HuH-7 (cell line): ENCODE measurements at places on chromosomes 4 and X.

DNA sequence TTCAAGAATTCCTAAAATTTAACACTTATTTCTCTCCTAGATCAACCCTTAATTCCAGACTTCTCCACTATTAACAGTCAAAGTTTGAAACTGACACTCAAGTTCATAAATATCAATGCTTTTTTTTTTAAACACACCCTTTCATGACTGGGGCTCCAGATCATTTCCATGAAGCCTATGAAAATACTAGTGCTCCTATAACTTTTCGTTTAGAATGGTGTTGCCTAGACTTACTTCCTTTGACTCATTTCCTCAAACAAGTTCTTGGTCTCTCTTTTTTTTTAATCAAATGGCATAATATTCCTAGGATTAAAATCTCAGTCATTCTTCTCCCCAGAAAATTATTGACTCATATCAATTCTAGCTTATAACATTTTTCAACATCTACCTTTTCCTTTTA, 13.1 kb downstream of the ZMAT1 start:
- DNase-seq, result no peak

DNA sequence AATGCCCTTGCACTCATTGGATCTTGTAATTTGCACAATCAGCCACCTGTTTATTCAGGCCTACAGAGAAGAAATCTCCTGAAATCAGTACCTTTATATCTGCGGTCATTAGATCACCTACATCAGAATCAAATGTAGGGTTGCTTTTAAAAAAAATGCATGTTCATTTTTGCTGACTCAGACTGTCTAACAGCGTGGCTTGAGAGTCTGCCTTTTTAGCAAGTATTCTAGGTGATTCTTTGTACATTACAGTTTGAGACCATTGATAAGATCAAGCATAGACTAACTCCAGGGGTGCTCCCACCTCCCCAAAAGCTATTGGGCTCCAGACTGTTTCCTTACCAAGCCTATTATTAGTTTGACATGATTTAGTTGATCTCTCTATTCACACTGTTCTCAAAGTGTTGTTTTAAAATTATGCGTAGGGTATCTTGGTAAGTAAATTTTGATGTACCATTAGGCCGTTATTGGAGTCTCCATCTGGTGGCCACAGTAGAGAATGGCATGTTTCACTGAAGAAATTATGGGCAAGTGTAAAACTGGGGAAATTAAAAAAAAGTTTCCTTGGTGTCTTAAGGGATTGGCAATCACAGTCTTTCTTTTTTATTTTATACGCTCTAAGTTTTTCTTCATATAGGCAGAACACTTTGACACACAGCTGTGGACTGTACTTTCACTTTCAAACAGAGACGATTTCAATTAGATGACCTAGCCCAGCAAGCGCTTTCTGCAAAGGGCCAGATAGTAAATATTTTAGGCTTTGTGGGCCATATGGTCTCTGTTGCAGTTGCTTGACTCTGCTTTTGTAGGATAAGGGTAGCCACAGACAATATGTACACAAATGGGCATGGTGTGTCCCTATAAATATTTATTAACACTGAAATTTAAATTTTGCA, 33.7 kb upstream of the MSL3 start:
- DNase-seq, result peak; percentile 1

- no peak for DNase-seq
Observed at GRCh38 chr4:55925241-55925640, 23.5 kb upstream of the CEP135 start.

DNA sequence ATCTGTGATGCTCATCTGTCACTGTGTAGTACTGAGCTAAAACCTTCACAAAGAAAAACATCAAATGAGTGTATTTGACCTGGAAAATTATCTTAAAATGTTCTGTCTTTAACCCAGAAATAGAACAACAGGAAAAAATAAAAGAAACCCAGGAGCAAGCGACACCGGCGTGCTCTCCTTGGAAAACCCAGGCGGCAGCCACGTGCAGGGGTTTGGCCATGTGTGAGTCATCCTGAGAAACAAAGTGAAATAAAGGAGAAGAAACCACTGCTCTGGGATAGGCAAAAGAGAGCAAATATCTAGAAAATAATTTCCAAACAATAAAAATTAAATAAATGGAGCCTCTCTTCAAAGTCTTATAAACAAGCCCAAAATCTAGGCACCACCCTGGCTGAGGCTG, 20.0 kb upstream of the TMEM128 start:
- no peak for DNase-seq

DNA sequence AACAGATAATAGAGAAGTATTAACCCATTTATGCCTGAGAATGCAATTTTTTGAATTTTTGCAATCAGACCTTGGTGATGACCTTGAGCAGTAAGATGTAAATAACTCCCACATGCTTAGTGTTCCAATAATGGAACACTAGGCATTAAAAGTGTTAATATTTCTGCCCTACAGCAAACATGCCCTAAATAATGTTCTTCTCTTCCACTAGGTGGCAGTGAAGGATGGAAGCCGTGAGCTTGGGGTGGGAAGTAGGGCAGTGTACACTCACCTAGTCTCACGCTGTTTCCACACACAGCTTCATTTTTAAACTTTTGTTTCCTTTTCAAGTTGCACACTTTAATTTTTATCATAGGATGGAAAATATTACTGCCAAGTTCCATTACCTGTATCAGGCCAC, 613.1 kb upstream of the HS3ST1 start:
- no peak for DNase-seq

DNA sequence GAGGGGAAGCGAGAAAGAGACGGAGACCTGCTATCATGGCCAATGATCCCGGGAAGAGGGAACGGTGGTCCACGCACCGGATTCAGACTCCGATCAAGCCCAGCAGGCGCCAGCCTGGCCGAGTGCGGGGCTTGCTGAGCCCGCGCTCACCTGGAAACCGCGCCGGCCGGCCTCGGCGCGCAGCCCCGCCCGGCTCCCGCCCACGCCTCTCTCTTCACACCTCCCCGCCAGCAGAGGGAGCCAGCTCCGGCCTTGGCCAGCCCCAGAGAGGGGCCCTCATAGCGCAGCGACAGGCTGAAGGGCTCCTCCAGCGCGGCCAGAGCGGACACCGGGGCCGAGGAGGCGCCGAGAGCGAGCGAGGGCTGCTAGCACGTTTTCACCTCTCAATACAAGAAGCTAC, 36.8 kb upstream of the SPANXN2 start:
- DNase-seq, result no peak

DNA sequence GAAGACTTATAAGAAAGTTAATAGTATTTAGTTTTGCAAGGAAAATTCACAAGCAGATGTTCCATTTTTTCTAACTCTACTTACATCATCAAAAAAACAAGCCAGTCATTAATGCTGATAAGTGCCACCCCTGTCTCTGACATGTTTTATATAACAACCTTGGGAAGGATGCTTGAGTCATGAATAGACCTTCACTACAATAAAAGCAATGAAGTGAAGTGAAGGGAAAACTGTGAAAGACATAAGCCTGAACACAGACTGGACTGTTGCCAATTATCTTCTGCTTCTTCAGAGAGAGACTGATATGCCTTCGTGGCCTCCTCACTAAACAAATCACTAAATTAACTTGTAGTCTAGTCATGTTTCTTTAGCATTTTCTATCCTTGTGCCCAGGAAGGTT, 353.2 kb downstream of the PDHA2 start:
- no peak for DNase-seq

DNA sequence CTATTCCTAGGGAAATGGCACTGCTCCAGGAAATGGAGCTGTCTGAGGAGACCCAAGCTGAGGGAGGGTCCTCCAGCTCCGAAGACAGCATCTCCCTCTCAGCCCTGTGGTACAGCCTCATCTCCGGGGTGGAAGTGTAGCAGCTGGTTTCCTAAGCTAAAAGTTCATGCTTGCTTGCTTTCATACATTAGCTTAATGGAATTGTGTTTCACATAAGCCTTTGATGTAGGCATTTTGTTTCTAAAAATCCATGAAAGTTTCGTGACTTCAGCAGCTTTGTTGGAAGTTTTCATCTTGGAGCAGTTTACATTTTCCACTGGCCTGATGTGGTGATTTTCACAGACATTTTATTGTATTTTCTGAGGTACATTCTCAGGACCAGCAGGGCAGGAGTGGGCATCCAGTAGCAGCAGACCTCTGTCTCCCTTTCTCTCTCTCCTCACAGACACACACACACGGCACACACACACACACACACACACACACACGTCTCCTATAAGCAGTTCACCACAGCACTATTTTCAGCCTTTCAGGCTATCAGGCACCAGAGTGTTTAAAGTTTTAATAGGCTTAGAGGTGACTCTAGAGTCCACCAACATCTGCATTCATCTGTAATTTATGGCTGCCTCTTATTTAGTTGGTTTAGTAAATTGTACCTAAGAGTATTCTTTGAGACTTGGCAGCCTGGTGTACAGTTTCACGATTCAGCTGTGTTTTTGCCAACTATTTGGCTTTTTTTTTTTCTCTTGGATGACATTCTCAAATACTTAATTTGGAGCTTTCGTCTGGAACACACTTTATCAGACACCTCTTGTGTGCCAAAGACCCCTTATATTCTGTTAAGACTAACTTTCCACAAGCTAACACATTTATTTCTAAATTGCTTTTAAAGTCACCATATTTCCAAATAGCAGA, 225.8 kb upstream of the SFRP2 start:
- DNase-seq, result no peak

- no peak for DNase-seq
Observed at GRCh38 chr4:76806346-76806745, 91.6 kb downstream of the SOWAHB start.

GRCh38 chr4:110467400-110467799, 8.6 kb upstream of the ENPEP start:
- DNase-seq, result no peak

DNA sequence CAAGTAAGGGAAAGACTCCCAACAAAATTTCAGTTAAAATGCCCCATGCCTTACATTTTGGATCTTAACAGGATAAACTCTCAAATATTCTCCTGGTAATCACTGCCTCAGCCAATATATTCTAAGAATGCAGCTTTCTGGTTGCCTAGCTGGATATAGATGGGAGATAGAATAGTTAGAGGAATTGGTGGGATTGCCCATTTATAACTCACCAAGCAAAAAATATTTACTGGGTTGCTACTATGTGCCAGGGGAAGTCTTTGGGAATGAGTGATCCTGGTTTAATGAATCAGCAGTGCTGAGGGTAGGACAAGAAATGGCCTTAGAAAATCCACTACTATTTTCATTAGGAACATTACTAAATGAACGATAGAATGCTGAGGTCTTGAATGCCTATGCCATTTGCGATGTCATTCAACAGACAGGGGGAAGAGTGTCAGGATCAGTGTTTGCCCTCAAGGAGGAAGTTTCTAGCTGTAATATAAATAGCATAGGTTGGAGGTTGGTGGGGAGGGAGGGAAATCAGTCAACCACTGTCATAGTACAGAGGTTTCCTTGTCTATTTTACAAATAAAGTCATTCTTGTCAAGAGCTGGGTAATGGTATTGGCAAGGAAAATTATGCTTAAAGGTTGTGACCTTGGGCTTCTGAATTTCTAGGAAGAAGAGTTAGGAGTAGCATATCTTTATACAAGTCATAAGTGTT, 63.5 kb downstream of the ENOPH1 start:
- no peak for DNase-seq

GRCh38 chr4:186021461-186022167, 47.3 kb upstream of the TLR3 start:
- DNase-seq, result no peak

DNA sequence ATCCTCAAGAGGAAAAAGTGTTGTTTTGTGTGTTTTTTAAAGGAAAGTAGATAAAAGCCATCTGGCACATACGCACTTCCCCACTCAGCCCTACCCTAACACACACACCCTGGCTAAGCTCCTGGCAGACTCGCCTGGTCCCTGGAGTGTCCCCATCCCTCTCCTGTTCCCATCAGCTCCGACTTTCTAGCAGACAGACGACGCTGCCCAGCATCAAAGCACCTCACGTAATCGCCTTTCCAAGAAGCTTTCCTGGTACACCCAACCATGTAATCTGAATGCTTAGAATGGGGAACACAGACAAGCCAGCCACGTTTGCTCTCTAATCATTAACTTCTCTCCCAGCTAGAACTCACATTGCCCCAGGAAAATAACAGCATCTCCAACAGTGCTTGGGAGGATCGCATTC, 116.2 kb downstream of the AFAP1 start:
- DNase-seq, result peak; percentile 23

DNA sequence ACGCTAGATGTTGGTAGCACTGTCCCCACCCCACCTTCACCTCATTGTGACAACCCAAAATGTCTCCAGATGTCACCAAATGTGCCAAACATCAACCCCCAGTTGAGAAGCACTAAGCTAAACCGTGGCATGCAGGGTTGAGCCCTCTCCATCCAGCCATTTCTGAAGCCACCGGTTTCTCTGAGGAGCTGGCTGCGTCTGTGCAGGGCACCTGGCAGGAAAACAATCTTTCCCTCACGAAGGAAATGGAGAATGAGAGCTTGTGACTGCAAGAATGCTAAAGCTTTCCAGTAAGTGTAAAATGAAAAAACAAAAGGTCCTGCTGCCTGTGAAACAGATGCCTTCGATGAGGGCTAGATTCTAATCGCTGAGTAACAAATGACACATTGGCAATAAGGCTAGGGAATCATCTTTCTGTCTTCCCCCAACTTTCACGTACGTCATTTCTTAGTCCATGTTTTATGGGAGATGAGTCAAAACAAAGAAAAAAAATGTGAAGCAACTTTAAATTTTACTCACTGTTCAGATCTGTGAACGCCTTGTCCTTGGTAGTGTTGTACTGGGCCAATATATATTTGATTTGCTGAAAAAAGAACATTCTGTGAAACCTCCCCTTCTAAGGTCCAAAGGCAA, 59.9 kb downstream of the PROM1 start:
- no peak for DNase-seq

GRCh38 chrX:13094828-13095341, 50.5 kb upstream of the FAM9C start:
- no peak for DNase-seq

DNA sequence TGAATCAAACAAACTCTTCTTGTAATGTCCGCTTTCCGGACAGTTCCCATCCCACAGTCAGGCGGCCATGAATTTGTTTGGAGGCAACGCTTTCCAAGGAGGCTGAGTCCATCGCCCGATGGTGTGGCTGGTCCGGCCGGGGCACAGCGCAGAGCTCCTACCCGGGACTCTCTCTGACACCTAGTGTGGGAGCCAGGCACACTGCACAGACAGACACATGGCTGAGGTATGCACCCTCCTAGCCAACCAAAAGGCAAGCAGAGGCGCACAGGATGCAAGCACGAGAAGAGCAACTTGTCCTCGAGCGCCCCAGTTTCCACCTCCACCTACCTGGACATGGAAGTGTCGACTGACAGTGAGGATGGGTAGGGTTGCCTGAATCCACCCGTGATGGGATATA, 87.5 kb downstream of the LEF1 start:
- no peak for DNase-seq

GRCh38 chrX:103155201-103155600, 59.7 kb upstream of the BEX4 start:
- no peak for DNase-seq

DNA sequence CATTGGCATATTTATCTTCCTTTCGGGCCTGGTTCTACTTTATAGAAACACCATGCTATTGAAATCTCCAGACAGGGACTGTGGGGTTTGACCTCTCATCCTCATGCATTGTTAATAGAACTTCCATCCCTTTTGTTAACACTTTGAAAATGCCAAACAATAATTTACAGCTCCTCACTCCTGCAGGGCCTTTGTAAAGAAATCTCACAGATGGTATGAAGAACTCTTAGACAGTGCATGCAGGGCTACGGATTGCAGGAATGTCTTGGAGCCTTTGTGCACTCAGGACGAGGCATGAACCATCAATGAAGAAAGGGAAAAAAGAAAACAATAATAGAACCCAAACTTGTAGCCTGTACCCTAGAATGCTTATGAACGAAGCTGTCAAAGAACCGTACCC, 92.8 kb upstream of the TMEM47 start:
- DNase-seq, result no peak

- no peak for DNase-seq
Observed at GRCh38 chrX:77740376-77740905, 45.6 kb downstream of the ATRX start.

GRCh38 chrX:18984381-18985185, 669 bp upstream of the PHKA2 start:
- peak; percentile 55 for DNase-seq
